GM23248 (cell line): ENCODE measurements at places on chromosomes 11 and 22. TPM values are rescaled to one million over a fixed set of nuclear protein-coding genes. Genes with fewer than 3 reads are reported as not detected.

- DNase-seq = no peak
Observed at GRCh38 chr11:103536335-103536722, 427.1 kb downstream of the DYNC2H1 start.

GRCh38 chr22:39991159-39991860 lies 3.4 kb upstream of the FAM83F start:
- DNase-seq = no peak

DNA sequence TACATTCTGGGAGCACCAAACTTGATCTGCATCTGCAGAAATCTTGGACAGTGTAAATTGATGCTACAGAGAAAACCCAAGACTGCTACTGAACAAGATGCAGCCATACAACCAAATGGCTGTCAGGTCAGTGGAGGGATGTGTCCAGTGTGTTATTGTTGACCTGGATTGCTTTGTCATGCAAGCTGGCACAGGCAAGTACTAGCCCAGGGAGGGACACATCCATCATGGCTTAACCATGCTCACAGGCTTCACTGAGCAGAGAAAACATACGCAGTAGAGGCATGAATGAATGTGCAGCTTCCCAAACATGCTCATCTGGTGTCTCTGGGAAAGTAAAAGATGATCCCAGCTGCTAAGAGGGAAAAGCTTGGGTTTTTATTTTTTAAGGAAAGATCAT lies 93.6 kb downstream of the MTNR1B start:
- no peak for DNase-seq

DNA sequence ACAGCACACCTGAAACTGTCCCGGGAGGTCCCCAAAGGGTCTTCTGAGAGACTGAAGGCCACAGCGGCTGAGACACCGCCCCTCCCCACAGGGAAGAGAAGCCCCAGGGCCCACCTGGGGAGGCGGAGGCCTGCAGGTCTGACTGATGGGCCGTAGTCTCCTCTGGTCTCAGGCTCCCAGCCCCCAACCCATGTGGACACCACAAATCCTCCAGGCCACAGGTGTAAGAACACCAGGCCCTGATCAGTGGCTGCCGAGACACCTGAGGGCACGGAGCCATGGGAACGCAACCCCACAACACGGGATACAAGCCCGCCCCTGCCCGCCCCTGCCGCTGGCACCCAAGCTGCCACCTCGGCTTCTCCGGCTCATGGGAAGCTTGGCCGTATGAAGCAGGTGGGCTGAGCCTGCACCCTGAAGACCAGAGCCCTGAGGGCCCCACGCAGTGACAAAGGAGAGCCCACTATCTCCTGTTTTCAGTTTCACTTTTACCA lies 46.3 kb downstream of the BRD1 start:
- no peak for DNase-seq

GRCh38 chr11:119580081-119580480 lies 148.9 kb downstream of the NECTIN1 start:
- no peak for DNase-seq

- no peak for DNase-seq
Observed at GRCh38 chr11:44192462-44193100, 97.1 kb downstream of the EXT2 start.

The INPP5J gene
- 0.13 TPM in 1 of 2 replicates, not detected in the other for total RNA-seq

- no peak for DNase-seq
Observed at GRCh38 chr11:104130161-104130560, 33.8 kb downstream of the PDGFD start.

- DNase-seq = no peak
Observed at GRCh38 chr11:69730500-69730899, 26.7 kb upstream of the FGF19 start.

The CHID1 gene
- total RNA-seq = 72.3 and 91.9 TPM in 2 replicates

The KIF18A gene
- total RNA-seq = 7.8 and 12.5 TPM in 2 replicates

DNA sequence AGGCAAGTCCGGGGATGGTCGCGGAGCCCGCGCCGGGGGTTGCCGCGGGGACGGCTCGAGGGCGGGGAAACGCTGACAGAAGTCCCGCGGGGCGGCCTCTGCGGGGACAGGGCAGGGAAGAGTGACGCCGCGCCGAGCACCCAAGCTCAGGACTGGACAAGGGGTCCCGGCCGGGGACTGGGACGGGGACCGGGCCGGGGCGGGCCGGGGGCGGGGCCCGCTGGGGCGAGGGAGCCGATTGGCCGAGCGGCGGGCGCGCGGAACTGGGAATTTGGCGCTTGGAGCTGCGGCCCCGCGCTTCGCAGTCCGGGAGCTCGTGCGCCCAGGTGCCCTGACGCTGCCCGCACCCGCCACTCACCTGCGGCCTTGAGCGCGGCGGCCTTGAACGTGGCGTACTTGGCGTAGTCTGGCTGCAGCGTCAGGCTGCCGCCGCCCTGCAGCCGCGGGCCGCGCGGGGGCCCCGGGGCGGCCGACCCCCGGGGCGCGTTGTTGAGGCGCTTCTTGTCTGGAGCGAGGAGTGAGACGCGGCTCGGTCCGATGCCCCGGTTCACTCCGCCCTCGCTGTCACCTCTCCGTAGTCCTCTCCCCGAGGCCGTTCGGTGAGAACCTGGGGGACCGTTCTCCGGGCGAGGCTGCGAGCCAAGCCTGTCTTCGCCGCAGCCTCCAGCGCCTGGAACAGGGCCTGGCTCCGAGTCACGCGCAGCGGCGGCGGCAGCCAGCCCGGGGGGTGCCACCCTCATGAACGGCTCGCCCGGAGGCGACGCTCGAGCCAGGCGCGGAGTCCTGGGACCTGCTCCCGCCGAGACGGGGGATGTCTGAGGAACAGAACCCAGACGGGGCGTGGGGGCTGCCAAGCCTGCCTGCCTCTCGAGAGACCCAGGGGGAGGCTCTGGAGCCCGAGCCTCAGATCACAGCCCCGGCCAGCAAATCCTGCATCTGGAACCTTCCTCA lies 4.5 kb downstream of the SHISA8 start:
- peak; percentile 67 for DNase-seq

DNA sequence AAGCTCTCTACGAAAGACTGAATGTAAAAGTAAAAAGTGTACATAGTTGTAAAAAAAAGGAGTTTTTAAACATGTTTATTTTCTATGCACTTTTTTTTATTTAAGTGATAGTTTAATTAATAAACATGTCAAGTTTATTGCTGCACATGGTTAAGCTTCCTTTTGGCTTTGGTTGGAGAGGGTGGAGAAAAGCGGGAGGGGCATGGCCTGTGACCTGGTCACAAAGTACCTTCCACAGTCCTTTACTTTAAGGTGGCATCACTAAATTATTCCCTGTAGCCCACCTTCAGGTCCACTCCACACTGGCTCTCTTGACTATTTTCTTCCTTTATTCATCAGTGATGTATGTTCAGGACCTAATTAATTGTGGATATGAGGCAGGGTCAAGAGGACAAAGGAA lies 586 bp upstream of the TTC36 start:
- no peak for DNase-seq

DNA sequence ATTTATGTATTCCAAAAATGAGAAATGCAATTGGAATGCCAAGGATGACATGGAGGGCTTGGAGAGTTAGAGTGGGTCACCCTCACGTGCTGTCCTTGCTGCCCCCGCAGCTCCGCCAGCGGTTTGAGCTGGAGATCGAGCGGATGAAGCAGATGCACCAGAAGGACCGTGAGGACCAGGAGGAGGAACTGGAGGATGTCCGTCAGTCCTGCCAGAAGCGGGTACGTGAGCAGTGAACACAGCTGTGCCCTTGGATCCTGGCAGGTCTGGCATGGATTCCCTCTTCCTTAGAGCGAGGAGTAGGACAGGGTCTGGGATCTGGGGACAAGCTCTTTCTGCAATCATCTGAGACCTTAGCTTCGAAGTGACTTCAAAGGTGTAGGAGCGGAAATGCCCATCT lies 166.2 kb downstream of the MYO18B start:
- DNase-seq = no peak

- peak; percentile 74 for DNase-seq
Observed at GRCh38 chr11:107493117-107493516, 35.5 kb upstream of the CWF19L2 start.

The KCNJ11 gene
- total RNA-seq = not detected in 2 replicates

DNA sequence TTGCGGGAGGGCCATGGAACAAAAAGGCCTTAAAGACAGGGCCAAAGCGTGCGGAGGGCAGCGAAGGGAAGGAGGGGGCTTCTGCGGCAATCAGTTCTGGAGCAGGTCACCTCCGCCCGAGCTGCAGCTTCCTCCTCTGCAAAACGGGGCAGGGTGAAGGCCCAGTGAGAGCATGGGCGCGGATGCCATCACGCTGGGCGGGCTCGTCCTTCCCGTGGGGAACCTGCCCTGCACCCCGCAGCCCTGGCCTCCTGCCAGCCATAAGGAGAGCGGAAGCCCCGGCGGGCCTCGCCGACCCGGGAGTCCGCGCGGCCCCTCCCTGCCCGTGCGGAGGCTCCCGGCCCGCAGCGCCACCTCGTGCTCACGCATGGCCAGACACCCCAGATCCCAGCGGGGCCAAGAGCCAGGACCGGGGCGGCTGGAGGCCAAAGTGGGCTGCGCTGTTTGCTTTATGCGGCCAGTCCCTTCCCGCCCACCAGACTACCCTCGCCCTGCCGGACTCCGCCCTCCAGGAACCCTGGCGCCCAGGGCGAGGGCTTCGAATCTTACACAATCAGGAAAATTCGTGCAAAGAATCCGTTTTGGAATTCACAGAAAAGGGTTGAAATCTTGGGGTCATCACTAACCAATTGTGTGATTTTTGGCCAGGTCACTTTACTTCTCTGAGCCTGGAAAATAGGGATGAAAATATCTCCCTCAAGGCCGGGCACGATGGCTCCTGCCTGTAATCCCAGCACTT lies 16.1 kb downstream of the TSKU start:
- DNase-seq = peak; percentile 88

- no peak for DNase-seq
Observed at GRCh38 chr11:14052198-14052597, 89.7 kb downstream of the SPON1 start.

DNA sequence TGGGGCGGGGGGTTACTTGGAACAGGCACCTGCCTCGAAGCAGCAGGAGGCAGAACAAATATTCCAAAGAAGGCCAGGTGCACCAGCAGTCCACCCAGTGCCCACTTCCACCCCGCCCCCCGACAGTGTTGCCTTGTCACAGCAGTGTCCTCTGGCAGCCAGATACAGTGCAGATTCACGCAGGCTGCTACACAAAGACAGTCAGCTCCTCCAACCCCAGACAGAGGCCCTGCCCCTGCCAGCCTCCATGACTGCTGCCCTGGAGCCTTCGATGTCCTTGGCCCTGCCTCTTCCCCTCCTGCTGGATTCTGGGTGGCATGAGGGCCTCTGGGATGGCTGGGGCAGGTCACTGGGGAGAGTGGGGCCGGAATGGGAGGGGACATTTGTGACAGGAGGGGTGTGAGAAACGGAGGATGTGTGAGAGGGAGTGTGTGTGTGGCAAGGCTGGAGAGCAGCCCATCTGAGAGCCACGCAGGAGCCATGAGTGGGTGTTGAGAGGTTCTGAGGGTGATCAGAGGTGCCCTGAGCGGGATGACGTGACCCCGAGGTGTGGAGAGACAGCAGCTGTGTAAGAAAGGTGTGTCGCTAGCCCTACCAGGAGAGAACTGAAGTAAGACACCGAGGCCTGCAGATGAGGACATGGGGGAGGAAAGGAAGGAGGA lies 173.7 kb downstream of the CEP164 start:
- DNase-seq = no peak

DNA sequence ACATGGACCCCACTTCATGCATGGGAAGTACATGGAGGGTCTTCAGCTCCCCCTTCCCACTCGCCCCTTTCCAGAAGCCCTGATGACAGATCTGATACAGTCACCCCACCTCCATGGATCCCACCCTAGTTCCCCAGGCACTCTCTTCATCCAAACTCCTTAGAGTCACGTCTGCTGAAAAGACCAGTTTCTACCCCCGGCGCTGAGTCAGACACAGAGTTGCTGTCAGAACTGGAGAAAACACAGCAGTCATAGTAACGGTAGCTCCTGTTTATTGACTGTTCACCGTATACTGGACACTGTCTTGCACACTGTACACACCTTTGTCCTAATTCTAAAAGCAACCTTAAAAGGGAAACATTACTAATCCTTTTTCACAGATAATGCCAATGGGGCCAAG lies 29.1 kb downstream of the DRD2 start:
- peak; percentile 42 for DNase-seq

GRCh38 chr11:30504468-30504867 lies 81.7 kb downstream of the MPPED2 start:
- DNase-seq = no peak

GRCh38 chr22:27192135-27192829 lies 534.9 kb downstream of the MIAT start:
- DNase-seq = peak; percentile 26

The RBMXL2 gene
- total RNA-seq = not detected in 2 replicates

- peak; percentile 85 for DNase-seq
Observed at GRCh38 chr22:20298803-20299745, 20.8 kb downstream of the DGCR6L start.

The TMEM45B gene
- total RNA-seq = not detected in 2 replicates

GRCh38 chr22:29580200-29580810 lies 608 bp downstream of the NIPSNAP1 start:
- DNase-seq = no peak

The TIMP3 gene
- 1,244 and 1,254 TPM in 2 replicates for total RNA-seq
